Stomach (tissue), 19 donors: ENCODE measurements at places on chromosomes 1 and 21. TPM values are rescaled to one million over a fixed set of nuclear protein-coding genes. Genes with fewer than 3 reads are reported as not detected.

GRCh38 chr1:23801338-23801748, 789 bp upstream of the GALE start:
- DNase-seq = peak; percentile 49

The OR2G6 gene
- not detected for total RNA-seq

GRCh38 chr1:209822706-209823105, 5.1 kb upstream of the UTP25 start:
- DNase-seq = no peak

The PDZK1IP1 gene
- total RNA-seq = 292 TPM

DNA sequence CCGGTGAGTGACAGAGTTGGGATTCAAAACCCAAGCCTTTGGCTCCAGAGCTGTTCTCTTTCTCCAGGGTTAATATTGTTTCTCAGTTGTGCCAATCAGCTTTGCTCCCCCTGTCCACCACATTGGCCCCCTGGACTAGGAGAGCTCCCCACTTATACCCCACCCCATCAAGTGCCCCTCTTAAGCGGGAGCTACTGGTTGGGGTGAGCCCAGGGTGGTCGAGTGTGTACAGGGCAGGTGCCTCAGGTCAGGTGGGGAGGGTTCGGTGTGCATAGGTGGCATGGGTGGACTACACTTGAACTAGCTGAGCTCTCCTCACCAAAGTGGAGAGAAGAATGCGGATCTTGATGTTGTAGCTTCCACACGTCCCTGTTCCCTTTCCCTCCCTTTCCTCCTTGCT, 14.2 kb downstream of the KCNA2 start:
- DNase-seq = no peak

DNA sequence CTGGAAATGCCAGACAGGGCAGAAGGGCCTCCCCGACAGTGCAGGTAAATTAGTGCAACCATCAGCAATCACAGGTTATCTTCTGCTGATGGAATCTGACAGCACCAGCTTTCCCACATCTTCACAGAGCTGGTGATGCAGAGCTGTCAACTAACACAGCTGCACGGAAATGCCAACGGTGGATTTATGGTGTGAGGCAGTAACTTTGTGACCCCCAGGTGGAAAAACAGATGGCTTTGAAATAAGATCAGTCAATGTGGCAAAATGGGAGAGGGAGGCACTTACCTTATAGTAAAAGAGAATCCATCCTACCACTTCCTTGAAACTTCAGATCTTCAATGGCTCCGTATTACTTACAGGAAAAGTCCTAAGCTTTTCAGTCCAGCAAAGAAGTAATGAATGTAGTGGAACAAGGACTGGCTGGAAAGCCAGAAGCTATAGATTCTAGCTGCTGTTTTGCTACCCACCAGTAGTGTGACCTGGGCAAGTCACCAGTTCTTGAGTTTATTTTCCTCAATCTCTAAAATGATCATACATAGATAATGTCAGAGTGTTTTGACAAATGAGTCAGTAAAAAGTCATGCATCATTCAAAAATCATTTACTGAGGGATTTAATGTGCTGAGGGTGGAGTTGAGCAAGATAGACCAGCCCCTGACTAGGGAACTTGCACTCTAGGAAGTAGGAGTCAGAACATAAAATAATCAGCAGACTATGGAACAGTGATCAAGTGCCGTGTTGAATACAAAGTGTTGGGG, 245.7 kb upstream of the JUN start:
- DNase-seq = peak; percentile 33

DNA sequence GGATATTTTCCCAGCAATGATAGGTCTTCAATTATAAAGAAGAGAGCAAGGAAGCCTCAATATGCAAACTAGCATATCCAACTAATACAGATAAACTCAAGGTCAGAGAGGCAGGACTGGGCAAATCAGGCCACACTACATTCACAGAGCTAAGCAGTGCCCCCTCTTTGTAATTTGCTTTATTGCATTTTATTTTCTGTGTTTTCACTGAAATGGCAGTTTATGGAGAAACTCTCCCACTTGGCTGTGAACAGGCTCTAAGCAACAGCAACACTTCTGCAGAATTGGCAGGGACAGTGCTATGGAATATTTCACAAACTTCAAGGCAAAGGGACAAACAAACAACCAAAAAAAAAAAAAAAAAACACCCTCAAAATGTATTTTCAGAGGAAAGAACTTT, 93.4 kb upstream of the SOD1 start:
- DNase-seq = no peak

- DNase-seq = peak; percentile 65
Observed at GRCh38 chr1:14970115-14970798, 183.3 kb upstream of the TMEM51 start.

DNA sequence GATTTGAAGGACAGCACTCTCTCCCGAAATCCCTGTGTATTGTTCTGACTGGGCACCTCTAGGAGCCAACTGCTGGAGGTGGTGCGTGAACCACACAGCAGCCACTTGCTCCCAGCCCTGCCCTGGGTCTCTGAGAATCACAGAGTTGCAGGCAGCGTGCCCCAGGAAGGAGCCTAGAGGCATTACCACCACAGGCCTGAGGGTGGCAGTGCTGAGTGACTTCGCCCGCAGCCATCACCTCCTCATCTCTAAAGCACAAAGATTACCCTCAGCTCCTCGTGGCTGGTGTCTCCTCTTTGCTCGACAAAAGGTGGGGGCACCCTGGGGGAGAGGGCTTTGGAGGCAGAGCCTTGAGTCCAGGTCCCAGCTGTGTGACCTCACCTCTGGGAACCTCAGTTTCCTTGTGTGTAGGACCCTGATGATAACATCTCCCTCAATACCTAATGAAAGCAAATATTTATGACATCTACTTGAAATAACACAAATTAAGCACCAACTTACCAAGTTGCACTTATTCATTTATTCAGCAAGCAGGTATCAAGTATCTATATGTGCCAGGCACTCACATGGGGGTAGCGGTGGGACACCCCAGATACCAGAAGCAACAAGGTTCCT, 86.3 kb downstream of the VWA5B1 start:
- peak; percentile 37 for DNase-seq

The CNR2 gene
- 0.18 TPM for total RNA-seq

DNA sequence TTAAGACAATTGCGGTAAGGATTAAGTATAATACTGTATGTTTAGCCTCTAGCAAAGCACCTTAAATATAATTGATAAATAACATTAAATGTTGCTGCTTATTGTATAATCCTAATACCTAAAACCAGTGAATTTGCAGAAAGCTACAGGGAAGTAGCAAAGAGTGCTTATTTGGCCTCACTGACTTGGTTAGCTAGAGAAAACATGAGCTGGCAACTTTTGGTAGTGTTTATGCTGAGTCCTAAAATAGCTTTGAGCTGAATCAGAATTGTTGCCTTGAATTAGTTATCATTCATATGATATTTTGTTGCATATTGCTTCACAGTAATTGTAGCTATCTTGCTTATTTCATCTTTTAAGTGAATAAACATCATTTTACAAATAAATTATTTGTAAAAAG, 3.5 kb downstream of the TRIM67 start:
- no peak for DNase-seq

The CLEC20A gene
- not detected for total RNA-seq

GRCh38 chr1:154583773-154584172, 16.2 kb downstream of the CHRNB2 start:
- DNase-seq = no peak

The FCRL1 gene
- total RNA-seq = not detected

The AIM2 gene
- not detected for total RNA-seq

GRCh38 chr1:1048765-1049164, 25.3 kb downstream of the RNF223 start:
- DNase-seq = no peak
